Peyer's patch (tissue), 4 donors: ENCODE measurements at places on chromosomes 3 and 15. TPM values are rescaled to one million over a fixed set of nuclear protein-coding genes. Genes with fewer than 3 reads are reported as not detected.

GRCh38 chr15:57516327-57517029 lies 75.2 kb upstream of the MYZAP start:
- no peaks in the 10 kb centered on the region for H3K36me3 ChIP-seq
- no peak for DNase-seq
- H3K27ac ChIP-seq, result no peak overlapping the region
- no peak overlapping the region for H3K4me3 ChIP-seq
- H3K27me3 ChIP-seq, result no peaks in the 10 kb centered on the region

The KBTBD8 gene
- 7.0 TPM for total RNA-seq

DNA sequence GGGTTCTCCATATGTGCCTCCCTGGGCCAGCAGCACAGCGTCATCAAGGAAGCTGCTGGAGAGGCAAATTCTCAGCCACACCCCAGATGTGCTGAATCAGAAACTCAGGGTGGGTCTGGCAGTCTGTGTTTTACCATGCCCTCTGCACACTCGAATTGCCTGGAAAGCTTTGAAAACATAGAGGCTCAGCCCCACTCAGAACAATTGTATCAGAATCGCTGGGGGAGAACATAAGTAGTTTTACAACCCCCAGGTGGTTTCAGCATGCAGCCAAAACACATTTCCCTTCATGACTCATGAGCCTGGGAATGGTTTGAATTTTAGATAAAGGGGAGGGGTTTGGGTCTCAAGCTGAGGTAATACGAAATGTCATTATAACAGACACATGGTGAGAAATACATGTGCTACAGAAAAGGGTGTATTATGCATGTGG lies 9.6 kb downstream of the TGM4 start:
- H3K36me3 ChIP-seq, result no peaks in the 10 kb centered on the region
- H3K27ac ChIP-seq, result no peak overlapping the region
- no peak overlapping the region for H3K4me3 ChIP-seq
- H3K4me1 ChIP-seq, result no peaks in the 10 kb centered on the region
- no peak for DNase-seq

- H3K4me1 ChIP-seq, result peaks cover 20% of the 10 kb centered on the region
- peak; percentile 79 for DNase-seq
- peak overlapping the region; percentile 63 for H3K27ac ChIP-seq
Observed at GRCh38 chr15:63610209-63610841, 13.1 kb downstream of the FBXL22 start.

GRCh38 chr3:196528639-196529233 lies 13.6 kb upstream of the SMCO1 start:
- H3K27me3 ChIP-seq, result no peaks in the 10 kb centered on the region
- peak overlapping the region; percentile 21 for H3K27ac ChIP-seq
- DNase-seq, result peak; percentile 59
- H3K36me3 ChIP-seq, result no peaks in the 10 kb centered on the region

The CFAP100 gene
- not detected for total RNA-seq

DNA sequence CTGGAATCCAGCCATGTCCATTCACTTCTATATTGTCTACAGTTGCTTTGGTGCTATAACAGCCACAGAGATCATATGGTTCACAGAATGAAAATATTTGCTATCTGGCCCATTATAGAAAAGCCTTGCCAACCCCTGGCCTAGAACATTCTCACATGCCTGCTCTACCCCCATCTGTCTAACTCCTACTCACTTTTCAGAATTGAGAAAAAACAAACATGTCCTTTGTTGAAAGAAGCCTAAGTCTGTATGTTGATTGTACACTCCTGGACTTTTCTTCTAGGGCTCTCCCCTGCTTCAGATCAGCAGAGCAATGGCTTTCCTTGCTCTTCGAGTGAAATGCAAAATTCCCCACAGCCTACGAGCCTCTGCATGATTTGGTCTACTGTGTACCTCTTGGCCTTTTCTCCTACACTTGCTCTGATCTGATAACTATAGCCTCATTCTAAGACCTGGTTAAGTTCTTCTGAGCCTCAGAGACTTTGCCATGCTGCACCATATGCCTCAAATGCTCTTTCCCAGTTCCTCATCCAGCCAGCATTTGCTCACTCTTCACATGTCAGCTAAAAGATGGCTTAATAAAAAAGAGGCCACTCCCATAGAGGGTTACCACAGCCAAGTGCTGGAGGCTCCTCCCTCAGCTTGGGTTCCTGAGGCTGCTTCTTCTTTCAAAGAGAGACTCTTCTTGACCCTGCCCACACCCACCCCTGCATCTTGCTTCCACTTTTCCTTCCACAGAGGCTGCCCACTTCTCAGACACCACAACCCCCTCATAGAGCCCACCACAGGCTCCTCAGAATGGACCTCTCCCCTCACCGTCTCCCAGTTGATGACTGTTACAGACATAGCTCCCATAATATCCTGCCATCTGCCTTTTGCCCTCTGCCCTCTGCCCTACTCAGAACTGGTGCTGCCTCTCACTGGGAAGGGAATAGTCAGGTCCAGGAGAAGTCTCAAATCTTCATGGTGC lies 22.9 kb upstream of the DCLK3 start:
- H3K27ac ChIP-seq, result no peak overlapping the region
- no peaks in the 10 kb centered on the region for H3K36me3 ChIP-seq
- H3K4me3 ChIP-seq, result no peak overlapping the region
- no peaks in the 10 kb centered on the region for H3K4me1 ChIP-seq

The COL8A1 gene
- 5.3 TPM for total RNA-seq

GRCh38 chr15:90592131-90592881 lies 62.6 kb downstream of the CRTC3 start:
- H3K36me3 ChIP-seq, result no peaks in the 10 kb centered on the region
- DNase-seq, result no peak
- H3K4me3 ChIP-seq, result no peak overlapping the region

The ADAMTS17 gene
- total RNA-seq, result 8.3 TPM

- no peak for DNase-seq
- no peak overlapping the region for H3K4me3 ChIP-seq
- H3K27ac ChIP-seq, result no peak overlapping the region
- H3K27me3 ChIP-seq, result no peaks in the 10 kb centered on the region
Observed at GRCh38 chr15:66753687-66754377, 51.8 kb downstream of the SMAD6 start.

DNA sequence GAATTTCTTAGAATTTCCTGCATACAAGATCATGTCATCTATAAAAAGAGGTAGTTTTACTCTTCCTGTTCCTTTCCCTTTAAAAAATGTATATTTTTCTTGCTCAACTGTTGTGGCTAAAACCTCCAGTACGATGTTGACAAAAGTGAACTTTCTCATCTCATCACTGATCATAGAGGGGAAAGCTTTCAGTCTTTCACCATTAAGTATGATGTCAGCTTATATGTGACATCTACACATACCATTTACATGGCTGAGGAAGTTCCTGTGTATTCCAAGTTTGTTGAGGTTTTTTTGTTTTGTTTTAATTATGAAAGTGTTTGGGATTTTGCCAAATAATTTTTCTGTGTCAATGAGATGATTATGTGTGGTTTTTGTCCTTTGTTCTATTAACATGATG lies 173.6 kb downstream of the PLD1 start:
- no peaks in the 10 kb centered on the region for H3K4me1 ChIP-seq
- peaks cover 24% of the 10 kb centered on the region for H3K36me3 ChIP-seq
- no peak for DNase-seq
- H3K4me3 ChIP-seq, result no peak overlapping the region
- no peak overlapping the region for H3K27ac ChIP-seq
- no peaks in the 10 kb centered on the region for H3K27me3 ChIP-seq

The MEIS2 gene
- total RNA-seq, result 40.4 TPM

The C3orf49 gene
- total RNA-seq, result not detected

The DUOX2 gene
- total RNA-seq, result 0.19 TPM

The MAP3K13 gene
- total RNA-seq, result 60.2 TPM

- H3K36me3 ChIP-seq, result no peaks in the 10 kb centered on the region
- no peak overlapping the region for H3K4me3 ChIP-seq
- no peaks in the 10 kb centered on the region for H3K27me3 ChIP-seq
Observed at GRCh38 chr15:42707873-42708544, 28.9 kb downstream of the CDAN1 start.

GRCh38 chr3:15659254-15659975 lies 57.9 kb downstream of the BTD start:
- H3K27me3 ChIP-seq, result no peaks in the 10 kb centered on the region
- no peak for DNase-seq
- H3K4me1 ChIP-seq, result no peaks in the 10 kb centered on the region
- H3K27ac ChIP-seq, result no peak overlapping the region

DNA sequence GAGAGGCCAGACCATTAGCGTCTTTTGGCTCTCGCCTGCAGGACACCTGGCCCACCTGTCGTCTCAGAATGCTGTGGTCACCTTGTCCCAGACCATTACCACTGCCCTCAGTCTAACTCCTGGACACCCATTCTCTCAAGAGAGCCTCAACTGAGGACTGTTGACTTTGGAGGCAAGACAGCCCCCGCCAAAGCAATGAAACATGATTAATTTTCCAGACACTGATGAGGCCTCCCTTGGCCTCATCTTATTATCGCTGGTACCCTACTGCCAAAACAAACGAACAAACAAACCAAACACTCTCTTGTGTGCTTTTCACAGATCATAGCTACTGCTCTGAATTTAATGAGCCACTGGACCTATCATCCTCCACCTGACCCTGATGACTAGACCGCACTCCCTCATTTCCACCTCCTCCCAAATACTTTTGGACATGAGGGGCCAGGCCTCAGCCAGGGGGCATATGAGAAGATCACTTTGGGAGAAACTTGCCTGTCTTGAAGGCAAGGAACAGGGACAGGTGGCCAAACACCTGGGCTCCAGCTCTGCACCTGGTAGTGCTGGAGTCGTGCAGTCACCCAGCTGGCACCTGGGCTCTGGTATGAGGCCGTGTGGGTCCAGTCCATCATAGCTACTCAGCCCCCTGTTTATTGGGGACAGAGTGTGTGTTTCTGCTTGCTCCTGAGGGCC lies 27.6 kb downstream of the ALS2CL start:
- H3K36me3 ChIP-seq, result no peaks in the 10 kb centered on the region
- no peaks in the 10 kb centered on the region for H3K27me3 ChIP-seq

GRCh38 chr3:102571720-102572384 lies 137.0 kb downstream of the ZPLD1 start:
- H3K4me1 ChIP-seq, result no peaks in the 10 kb centered on the region
- H3K4me3 ChIP-seq, result no peak overlapping the region
- H3K27me3 ChIP-seq, result no peaks in the 10 kb centered on the region

- H3K4me1 ChIP-seq, result no peaks in the 10 kb centered on the region
- no peaks in the 10 kb centered on the region for H3K27me3 ChIP-seq
- H3K27ac ChIP-seq, result no peak overlapping the region
- H3K36me3 ChIP-seq, result no peaks in the 10 kb centered on the region
Observed at GRCh38 chr3:195348426-195349115, 77.6 kb upstream of the XXYLT1 start.

DNA sequence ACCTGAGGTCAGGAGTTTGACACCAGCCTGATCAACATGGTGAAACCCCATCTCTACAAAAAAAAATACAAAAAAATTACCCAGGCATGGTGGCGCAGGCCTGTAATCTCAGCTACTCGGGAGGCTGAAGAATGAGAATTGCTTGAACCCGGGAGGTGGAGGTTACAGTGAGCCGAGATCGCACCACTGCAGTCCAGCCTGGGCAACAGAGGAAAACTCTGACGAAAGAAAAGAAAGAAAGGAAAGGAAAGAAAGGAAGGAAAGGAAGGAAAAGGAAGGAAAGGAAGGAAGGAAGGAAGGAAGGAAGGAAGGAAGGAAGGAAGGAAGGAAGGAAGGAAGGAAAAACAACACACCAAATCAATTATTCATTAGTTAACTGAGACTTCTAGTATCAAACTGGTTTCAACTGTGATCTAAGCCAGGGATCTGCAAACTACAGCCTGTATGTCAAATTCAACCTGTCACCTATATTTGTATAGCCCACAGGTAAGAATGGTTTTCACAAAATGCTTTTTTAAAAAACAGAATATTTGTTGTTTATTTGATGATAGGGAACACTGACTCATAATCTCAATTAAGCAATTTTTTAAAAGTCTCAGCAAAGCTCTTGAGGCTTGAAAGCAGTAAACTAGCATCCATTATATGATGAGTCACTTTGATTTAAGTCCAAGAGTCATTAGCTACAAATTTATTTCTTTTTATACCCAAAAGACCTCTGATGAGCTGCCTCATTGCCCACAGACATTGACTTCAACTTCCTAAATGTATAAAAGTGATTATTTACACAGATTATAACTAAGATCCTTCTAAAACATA lies 127.6 kb downstream of the TBL1XR1 start:
- H3K36me3 ChIP-seq, result no peaks in the 10 kb centered on the region
- H3K27me3 ChIP-seq, result no peaks in the 10 kb centered on the region
- H3K4me3 ChIP-seq, result no peak overlapping the region
- no peak for DNase-seq
- H3K4me1 ChIP-seq, result no peaks in the 10 kb centered on the region
- no peak overlapping the region for H3K27ac ChIP-seq

DNA sequence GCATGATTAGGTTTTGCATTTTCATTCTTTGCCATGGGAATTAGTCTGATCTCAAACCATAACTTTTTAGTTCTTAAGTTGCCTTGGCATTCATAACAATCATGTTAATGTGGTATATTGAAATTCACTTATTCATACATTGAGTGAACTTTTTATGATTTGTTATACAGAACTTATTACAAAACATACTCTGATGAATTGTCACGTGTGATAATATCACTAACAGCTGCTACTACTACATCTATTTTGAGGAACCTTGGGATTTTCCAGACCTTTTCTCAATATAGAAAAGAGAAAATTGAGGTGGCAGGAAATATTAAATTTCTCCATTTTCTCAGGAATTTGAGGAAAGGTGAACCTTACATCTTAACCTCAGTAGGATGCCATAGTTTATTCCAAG lies 9.2 kb downstream of the LXN start:
- no peaks in the 10 kb centered on the region for H3K27me3 ChIP-seq
- no peaks in the 10 kb centered on the region for H3K36me3 ChIP-seq
- no peak overlapping the region for H3K27ac ChIP-seq
- no peak for DNase-seq

The PLA1A gene
- 0.70 TPM for total RNA-seq

The NXPE3 gene
- 1.4 TPM for total RNA-seq

DNA sequence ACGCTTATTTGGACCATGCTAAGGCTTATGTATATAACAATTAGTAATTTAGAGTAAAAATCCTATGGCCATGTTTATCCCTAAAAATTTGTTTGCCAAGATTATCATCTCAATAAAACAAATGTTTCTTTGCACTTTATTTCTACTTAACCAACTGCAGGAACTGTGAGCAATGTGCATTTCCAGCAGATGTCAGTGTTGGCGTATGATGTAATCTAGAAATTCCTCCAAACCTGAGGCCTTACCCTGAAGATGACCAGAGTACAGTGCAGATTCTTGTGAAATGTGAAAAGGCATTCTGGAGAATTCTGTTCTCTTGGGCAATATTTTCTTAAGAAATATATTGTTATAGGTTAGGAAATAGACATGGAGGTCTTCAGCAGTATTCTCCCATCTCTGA lies 205.9 kb downstream of the MBNL1 start:
- H3K27me3 ChIP-seq, result no peaks in the 10 kb centered on the region
- no peak overlapping the region for H3K4me3 ChIP-seq
- H3K4me1 ChIP-seq, result no peaks in the 10 kb centered on the region
- H3K36me3 ChIP-seq, result no peaks in the 10 kb centered on the region
- DNase-seq, result no peak

- DNase-seq, result peak; percentile 53
- no peaks in the 10 kb centered on the region for H3K4me1 ChIP-seq
- no peaks in the 10 kb centered on the region for H3K36me3 ChIP-seq
- H3K27ac ChIP-seq, result no peak overlapping the region
- no peaks in the 10 kb centered on the region for H3K27me3 ChIP-seq
- H3K4me3 ChIP-seq, result no peak overlapping the region
Observed at GRCh38 chr3:95341314-95341713, 1278.5 kb downstream of the NSUN3 start.

The FBXL2 gene
- total RNA-seq, result not detected

The RTP1 gene
- total RNA-seq, result not detected

The GPR160 gene
- total RNA-seq, result 144 TPM

- no peak for DNase-seq
- no peaks in the 10 kb centered on the region for H3K27me3 ChIP-seq
- no peak overlapping the region for H3K4me3 ChIP-seq
- no peaks in the 10 kb centered on the region for H3K4me1 ChIP-seq
- peak overlapping the region; percentile 31 for H3K27ac ChIP-seq
Observed at GRCh38 chr3:57706462-57706861, 13.6 kb upstream of the DENND6A start.
